ENCODE measurements at places on chromosomes 2 and 18.
A peak's percentile ranks its signal among the peaks of the same experiment; 100 is the strongest.

GRCh38 chr2:232333361-232334135 lies 45.0 kb upstream of the ALPP start:
- no peak for DNase-seq

DNA sequence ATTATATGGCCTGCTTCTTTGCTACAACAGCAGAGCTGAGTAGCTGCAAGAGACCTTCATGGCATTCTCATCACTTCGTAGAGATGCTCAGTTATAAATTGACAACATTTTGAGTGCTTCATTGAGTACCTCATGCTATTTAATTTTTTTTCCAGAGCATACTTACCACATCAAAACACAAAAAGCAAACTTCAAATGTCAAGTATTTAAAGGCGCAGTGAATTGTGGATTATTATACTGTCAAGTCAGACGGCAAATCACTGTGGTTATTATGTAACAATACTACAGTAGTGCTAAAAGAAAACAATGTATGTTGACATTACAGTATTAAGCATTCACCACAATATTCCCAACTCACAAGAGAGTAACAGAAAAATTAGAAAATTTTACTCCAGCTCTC lies 12.5 kb downstream of the ZC3H8 start:
- peak; percentile 22 for DNase-seq

DNA sequence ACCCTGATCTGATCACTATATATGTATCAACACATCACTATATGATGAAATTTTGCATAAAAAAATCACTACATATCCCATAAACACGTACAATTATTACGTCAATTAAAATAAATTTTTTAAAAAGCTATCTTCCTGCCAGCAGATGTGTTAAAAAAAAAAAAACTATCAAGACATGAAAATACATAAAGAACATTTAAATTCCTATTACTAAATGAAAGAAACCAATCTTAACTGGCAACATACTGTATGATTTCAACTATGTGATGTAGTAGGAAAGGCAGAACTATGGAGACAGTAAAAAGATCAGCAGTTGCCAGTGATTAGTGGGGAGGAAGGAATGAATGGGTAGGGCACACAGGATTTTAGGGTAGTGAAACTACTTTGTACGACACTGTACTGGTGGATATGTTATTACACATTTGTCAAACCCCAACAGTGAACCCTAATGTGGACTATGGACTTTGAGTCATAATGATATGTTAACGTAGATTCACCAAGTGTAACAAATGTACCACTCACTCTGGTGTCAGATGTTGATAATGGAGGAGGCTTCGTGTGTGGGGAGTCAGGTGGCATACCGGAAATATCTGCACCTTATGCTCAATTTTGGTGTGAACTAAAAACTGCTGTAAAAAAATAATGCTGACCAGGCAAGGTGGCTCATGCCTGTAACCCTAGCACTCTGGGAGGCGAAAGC lies 27.4 kb downstream of the USP34 start:
- no peak for DNase-seq

DNA sequence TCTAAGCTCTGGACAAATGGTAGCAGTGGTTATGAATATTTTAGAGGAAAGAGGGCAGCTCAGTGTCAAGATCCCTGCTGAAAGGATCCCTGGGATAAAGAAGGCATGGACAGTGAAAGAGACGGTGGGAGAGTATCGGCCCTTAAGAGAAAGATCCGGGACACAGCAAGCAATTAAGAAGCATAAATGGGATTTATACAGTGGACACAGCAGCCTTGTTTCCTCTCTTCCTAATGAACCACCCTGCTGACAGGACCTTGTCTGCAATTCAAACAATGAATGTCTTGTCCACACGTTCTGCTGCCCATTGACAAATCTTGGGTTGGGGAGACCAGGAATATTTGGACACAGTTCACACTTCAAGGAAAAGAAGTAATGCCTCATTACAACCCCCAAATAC lies 16.5 kb downstream of the CPLX4 start:
- DNase-seq: no peak

- DNase-seq: no peak
Measured at GRCh38 chr2:177231270-177231669, 18.7 kb downstream of the HNRNPA3 start.

DNA sequence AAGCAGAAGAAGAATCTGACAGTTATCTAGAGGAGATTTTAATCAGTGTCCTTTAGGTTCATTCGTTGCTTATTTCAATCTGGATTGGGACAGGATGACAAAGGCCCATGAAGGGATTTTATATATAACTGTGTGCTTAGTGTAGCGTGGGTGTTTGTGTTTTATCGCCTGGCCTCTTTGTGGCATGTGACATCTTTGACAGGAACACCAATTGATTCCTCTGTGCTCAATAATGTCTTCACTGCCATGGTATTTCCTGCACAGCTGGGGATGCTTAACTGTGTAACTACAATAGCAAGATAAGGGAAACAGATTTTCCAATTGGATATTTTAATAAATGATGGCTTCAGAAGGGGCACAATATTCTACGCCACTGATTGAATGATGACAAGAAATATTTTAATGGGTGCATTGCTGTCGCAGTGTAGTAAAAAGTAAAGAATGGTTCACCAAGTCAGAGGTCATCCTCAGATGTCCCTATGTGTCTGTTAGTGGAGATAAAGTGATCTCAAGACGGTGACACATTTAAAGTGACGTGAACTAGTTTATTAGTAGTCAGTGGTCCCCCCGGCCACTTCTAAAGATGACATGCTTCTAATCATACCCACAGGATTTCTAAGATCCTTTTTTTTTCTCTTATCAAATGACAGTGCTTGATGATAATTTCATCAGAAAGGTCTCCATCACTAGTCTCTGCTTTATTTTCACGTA lies 160.4 kb downstream of the AGAP1 start:
- DNase-seq: no peak

DNA sequence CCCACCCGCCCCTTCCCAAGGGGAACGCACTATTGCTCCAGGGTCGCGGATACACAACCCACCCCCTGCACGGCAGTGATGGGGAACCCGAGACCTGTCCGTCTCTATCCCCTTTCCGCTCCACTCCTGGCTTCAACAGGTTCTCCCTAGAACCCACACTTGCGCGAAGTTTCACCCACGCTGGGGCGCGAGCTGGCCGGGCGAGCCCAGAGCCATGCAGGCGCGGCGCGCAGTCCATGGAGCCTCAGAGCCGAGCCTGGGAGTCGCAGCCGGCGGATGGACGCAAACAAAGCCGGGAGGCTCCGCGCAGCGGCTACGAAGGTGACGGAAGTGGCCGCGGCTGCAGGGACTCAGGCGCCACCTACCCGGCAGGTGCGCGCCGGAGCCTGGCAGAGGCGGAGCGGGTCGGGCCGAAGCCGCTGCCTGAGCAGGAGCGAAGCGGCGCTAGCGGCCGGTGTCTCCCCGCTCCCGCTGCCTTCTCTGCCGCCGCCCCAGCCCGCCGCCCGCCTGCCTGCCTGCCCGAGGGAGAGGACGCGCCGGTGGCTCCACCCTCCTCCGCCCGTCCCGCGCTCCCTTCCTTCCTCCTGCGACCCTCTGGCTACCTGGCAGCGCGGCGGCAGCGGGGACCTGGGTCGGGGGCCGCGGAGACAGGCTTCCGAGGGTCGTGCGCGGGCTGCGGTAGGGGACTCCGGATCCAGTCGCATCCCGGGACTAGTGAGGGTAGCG lies 14.0 kb downstream of the ALPG start:
- DNase-seq: no peak

DNA sequence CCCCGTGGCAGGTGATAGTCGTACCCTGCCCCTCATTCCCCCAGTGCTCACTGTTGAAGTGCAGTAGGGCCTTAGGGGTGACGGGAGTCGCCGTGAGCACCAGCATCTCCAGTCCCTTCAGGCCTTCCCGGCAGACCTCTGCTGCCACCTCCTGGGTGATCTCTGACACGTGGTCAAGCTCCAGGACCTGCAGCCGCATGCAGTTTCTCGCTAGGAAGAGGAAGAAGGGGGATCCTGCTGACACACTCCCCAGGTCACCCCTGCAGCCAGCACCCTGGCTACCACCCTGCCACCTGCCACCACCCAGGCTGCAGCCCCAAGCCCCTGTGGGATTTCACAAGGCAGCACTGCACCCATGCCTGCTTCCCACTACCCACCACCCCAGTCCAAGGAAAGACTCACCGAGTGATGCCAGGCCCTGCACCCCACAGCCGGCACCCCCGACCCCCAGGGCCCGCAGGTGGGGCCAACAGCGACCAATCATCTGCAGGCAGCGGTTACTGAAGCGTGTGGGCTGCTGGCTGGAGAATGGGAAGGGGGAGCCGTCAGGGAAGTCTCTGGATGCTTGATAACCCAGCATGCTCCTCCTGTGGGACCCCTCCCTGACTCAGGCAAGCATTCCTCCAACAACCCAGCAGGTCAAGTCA lies 23.8 kb downstream of the FBXO41 start:
- DNase-seq: no peak

GRCh38 chr2:67841711-67842110 lies 221.1 kb downstream of the C1D start:
- DNase-seq: no peak

DNA sequence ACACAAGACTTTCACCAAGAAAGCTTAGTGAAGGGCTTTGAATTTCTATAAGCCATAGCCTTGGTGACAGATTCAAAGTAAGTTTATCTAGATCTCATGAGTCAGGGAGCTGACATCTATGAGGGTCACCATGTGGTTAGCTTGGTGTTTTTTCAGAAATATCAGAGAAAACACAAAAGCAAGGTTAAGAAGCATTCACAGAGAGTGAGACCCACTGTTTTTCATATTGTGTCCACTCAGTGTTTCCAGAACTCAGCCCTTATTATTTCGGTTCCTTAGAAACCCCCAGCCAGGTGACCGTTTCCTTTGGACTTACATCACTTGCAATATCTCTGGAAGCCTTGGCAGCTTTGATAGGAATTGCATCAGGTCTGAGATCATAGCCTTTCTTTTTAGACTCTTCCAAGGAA lies 76.6 kb downstream of the NEB start:
- DNase-seq: no peak

DNA sequence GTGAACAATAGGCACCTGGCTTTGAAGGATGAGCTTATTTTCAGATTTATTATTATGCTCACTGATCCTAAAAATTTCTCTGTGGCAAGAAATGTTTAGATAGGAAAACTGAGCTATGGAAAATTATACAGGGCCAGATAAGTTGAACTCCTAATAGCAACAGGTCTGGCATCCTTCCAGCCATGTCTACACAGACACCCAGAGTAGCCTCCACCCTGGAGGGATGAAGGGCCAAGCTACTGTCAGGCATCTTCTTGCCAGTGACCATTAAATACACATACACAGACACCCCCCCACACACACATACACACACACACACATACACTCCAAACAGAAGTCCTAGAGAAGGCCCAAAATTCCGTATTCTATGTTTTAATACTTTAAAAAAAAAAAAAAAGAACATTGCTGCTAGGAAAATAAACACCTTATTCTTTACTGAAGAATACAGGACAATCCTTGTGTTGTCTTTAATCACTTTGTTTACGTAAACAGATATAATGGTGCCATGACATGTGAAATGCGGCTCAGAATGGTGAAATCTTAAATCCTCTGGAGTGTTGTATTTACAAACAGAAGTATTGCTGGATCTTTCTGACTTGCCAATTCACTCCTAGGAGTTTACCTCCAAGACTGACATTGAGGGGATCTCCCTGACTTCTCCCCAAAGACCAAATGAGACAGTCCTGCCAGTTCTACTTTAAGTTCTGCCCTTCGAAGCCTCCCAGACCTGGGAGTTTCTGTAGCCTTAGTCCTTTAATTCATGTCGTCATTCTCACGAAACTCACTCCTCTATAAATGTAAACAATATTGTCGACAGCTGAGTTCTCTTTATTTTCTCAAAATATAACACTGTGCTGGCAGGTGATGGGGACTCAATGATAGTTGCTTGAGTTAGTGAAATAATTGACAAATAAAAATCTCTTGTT lies 163.1 kb downstream of the ANTXR1 start:
- no peak for DNase-seq
